ENCODE measurements at places on chromosomes 5 and 9.

DNA sequence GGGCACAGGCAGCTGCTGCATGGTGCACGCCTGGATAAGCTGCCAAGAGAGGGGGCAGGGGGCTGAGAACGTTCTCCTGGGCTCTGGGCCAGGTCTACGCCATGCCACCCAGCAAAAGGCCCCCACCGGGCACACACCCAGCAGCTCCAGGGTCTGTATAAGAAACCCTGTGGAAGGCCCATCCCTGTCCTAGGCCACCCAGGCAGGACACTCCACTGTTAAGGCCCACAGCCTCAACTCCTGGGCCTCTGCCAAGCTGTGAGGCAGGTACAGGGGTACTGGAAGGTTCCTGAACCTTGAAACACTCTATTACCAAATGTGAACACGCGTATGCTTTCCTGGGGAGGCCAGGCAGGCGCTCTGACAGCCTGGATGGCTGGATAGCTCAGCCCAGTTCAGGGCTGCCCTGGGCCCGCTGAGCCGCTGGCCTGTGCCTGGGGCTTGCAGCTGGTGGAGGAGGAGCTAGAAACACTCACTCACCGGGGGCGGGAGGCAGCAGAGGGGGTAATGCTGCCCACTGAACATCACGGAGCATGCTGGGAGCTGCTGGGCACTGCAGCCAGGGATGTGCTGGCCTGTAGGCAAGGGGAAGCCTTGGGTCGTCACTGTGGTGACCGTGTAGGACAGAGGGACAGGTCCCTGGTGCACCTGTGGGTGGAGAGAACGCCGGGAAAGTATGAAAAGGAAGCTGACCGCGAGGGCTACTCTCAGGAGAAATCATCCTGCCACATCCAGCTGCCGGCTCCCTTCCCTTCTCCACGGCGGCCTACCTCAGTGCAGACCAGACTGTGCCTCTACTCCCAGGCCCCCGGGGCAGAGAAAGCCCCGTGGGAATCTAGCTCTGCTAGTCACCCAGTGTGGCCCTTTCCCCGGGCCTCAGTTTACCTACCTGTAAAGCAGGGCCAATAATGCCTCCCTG lies 6.0 kb downstream of the RNF44 start:
- DNase-seq: no peak

GRCh38 chr5:92394936-92395335 lies 1011.8 kb upstream of the ARRDC3 start:
- no peak for DNase-seq

DNA sequence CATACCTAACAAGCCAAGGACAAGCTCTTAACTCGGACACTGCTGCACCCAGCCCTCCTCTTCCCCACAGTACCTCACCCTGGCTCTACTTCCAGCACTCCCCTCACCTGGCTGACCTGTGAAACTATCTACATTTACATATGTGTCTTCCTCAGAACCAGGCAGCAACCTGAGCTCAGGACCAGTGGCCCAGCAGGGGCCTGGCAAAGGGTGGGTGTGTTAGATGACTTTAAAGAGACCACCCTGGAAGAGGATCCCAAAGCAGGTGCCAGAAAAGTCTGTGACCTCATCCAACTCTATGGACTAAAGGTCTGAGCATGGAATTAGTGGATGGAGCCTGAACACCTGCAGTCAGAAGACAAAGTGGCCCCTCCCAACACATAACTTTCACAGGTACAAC lies 400.9 kb downstream of the SPOCK1 start:
- DNase-seq: no peak

DNA sequence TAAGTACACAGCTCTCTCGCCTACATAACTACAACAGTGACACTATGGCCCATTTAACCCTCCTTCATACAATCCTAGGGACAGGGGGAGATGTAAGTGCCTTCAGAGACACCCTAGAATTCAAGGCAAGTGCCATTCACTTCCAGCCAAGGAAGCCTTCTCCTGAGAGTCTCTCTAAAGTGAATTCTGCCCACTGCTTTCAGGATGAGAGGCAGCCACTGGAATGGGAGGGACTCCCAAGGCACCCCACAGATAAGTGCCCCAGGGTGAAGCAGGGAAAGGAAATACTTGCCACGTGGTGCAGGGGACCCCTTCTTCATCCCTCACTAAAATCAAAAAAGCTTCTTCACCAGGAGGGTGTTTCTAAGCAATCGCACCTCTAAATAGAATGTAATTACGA lies 283.7 kb downstream of the ZNF608 start:
- no peak for DNase-seq

- no peak for DNase-seq
Measured at GRCh38 chr5:145341842-145342241, 493.3 kb downstream of the PRELID2 start.

GRCh38 chr5:53246042-53246836 lies 136.7 kb upstream of the MOCS2 start:
- no peak for DNase-seq

GRCh38 chr9:38012767-38013450 lies 56.1 kb downstream of the SHB start:
- DNase-seq: no peak

GRCh38 chr5:179906795-179907555 lies 722 bp downstream of the TBC1D9B start:
- DNase-seq: peak; percentile 31

DNA sequence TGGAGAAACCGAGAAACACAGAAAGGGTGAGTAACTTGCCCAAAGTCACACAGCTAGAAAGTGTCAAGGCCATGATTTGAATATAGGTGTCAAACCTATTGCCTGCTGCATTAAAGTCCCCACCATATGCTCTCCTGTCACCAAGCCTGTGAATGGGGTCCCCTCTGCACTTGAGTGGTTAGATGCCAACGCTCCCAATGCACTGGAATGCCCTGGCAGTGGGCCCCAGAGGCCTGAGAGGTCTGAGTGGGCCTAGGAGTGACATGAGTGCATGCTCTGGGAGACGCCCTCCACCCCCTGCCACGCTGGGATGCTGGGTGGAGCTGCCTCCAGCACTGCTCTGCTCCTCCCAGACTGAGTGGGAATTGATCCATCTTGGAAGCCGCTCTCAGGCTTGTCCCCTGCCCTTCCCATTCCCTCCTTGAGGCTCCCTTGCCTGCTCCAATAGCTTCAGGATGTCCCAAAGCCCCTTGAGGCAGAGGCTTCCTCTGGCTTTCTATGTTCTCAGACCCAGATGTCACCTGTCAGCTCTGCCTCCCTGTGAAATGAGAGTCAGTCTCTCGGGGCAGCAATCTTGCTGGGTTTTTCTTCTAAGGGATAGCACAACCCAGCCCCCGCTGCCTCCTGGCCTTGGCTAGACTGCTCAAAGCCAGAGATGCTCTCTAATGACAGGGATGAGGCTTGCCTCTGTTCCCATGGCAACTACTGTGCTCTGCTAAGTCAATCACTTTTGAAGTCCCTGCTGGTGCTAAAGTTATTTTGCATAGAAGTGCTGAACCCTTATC lies 6.6 kb upstream of the ARSI start:
- no peak for DNase-seq

- DNase-seq: no peak
Measured at GRCh38 chr5:4413996-4414395, 726.1 kb upstream of the ADAMTS16 start.

DNA sequence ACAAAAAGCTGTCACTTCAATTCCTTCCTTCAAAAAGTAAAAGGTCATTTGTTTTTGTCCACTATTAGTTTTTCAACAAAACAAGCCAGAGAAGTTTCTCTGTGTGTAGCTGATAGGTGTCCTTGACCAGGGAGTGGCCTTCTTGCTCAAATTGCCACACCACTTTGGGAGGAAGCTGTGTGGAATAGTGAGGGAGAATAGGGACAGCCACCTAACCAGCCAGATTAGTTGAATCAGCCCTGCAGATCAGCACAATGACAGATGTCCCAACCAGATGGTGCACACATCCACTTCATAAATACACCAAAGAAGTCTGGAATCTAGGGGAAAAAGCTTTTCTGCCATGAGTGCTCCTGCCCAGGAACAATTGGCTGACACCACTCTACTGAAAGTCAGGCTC lies 37.2 kb downstream of the NREP start:
- DNase-seq: no peak

DNA sequence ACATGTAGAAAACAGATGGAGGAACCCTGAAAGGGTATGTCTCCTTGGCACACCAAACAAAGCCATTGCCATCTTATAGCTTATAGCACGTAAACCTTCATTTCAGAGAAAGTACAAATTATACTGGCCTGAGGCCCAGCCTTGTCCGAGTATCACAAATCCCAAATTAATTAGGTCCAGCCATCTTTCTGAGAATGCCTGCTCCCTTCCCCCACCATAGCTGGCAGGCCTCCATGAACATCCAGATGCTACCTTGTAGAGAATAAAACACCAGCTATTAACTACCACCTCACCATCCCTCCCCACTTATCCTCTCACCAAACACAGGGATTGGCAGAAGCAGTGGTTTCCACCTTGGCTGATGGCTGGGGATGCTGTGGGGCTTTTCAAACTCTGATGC lies 224.0 kb downstream of the SPOCK1 start:
- DNase-seq: no peak

- no peak for DNase-seq
Measured at GRCh38 chr5:168962306-168962705, 338.6 kb downstream of the SLIT3 start.

DNA sequence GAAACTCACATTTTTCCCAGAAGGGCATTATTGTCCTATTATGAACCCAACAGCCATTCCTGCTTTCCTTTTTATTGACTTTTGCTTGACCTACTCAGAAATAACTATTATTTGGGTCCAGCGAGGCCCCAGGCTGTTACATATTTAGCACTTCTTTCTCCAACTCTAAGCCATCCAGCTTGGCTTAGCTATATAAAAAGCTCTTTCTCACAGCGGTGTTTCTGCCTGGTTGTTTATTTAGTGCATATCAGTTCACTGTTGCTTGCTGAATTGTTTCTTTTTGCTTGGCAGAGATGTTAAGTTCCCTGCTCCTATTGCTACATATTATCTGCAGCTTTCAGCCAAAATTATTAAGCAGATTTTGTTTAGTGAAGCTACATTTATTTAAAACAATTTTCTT lies 1156.8 kb upstream of the SEMA6A start:
- no peak for DNase-seq

DNA sequence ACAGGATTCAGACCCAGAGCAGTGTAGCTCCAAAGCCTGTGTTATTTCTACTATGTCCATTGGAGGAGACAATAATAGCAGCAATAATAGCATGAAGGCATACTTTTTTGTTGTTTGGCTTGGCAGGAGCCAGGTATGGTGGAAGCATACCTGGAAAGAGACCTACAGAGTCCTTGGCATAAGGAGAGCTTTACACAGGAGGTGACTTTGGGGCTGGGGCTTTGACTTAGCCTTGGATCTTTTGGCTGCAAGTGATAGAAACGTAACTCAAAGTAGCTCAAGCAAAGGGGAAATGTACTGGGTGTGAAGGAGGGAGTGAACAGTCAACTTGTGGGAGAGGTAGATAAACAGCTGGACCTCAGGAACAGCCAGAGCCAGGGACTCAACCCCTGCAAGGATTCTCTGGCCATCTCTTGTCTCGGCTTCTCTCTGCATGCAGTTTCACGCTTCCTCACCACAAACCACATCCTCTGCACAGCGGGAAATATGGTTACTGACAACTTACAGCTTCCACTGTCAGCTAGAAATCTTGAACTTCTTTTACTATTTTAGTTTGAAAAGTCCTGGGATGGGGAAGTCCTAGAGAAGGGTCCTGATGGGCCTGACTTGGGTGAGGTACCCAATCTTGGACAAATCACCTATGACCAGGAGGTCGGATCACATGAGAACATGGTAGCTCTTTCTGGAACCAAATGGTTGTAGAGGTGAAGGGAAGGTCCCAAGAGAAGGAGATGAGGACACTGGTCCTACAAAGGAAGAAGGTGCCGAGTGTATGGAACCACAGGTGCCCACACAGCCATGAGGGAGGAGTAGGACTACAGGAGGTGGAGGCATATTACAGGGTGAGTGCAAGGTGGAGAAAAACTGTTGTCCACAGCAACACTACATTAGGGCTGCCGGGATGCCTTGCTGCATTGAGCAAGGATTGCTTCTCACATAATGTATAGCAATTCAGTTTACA lies 47.0 kb upstream of the TGFBR1 start:
- peak; percentile 79 for DNase-seq

- DNase-seq: no peak
Measured at GRCh38 chr5:51399643-51400006, 16.4 kb downstream of the ISL1 start.
